Activated CD4-positive, alpha-beta T cell treated with anti-CD3 and anti-CD28 coated beads for 1 hour (primary cell): ENCODE measurements at places on chromosomes 3 and 15.

GRCh38 chr15:74988007-74988800, 7.2 kb upstream of the SCAMP5 start:
- no peak for DNase-seq

- DNase-seq, result no peak
Observed at GRCh38 chr15:65182538-65182937, 2.6 kb downstream of the CLPX start.

DNA sequence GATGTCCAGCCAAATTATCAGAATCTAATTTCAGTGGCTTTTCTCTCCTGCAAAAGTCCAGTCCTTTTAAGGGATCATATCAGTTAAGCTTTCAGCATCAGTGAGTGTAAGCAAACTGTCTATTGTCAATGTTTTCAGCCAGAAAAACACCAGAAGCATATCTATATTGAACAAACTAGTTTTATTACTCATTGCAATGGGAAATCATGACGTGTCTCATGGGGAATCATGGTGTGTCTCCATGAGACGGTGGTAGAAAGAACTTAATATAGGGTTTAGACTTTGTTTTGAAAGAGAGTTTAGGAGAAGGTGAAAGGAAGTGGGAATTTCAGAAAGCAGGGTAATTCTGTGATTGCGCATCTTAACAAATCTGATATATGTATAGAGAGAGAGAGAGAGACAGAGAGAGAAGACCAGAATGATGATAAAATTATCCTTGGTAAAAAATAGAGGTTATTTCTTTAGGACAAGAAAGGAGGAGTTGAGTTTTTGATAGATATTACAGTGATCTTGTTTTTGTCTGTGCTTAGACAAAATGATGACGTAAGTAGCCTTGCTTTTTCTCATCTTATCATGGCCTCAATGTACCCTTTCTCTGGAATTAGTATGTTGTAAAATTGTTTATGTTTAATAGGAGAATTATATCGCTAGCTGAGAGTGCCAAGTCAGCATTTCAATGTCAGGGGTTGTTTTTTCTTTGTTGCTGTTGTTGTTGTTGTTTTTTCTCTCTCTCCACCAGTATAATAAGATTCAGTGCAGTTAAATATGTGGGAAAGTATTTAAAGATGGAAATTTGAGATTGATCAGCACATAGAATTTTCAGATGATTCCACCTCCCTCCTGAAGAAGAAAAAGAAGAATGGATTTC, 129.9 kb upstream of the OSTN start:
- no peak for DNase-seq

- no peak for DNase-seq
Observed at GRCh38 chr3:126540342-126540849, 16.4 kb downstream of the CHST13 start.

DNA sequence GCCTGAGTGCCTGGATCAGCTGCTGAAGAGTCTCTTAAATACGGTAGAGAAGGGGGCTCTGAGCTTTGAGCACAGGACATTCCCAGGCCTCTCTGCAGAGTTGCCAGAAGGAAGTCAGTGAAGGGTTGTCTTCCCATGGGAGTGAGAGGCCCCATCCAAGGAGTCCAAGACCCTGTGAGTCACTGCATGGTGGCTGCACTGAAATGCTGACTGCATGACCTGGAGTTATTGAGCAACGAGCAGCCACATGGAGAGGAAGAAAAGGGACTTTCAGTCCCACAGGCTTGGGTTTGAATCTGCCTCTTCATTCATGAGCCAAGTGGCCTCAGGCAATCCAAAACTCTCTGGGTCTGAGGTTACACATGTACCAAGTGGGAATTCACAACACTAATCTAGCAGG, 69.6 kb upstream of the RASGRF1 start:
- no peak for DNase-seq
